Fibroblast of lung (primary cell): ENCODE measurements at places on chromosomes 13 and 19. TPM values are rescaled to one million over a fixed set of nuclear protein-coding genes. Genes with fewer than 3 reads are reported as not detected.

Gene ADGRE2
- total RNA-seq = under 0.01 TPM in 2 replicates

Gene ZNF136
- total RNA-seq = 7.7 and 9.2 TPM in 2 replicates

Gene ERICH4
- not detected in 2 replicates for total RNA-seq

Gene C19orf33
- not detected in 2 replicates for total RNA-seq

DNA sequence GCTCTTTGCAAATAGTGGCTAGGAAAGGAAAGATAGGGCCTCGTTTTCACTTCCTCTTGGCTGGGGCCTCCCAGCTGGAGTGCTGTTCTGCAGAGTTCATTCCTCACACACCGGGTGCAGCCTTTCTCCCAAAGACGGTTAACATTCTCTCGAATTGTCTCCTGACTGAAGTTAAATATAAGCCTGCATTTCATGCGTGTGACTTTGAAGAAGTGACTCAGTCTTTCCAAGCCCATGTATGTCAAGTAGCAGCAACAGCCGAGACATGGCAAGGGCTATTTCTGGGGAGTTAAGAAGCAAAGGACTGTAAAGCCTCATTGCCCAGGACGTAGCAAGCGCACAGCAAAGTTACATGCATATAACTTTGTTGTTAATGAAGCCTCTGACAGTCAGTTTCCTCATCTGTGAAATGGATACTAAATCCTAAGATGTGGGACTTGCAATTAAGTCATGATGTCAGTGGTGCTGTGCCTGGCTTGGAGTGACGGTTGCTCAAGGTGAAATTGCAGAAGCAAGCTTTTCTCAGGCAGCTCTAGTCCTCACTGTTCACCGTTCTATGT is 502.4 kb downstream of the MYO16 start:
- DNase-seq = peak; percentile 37

DNA sequence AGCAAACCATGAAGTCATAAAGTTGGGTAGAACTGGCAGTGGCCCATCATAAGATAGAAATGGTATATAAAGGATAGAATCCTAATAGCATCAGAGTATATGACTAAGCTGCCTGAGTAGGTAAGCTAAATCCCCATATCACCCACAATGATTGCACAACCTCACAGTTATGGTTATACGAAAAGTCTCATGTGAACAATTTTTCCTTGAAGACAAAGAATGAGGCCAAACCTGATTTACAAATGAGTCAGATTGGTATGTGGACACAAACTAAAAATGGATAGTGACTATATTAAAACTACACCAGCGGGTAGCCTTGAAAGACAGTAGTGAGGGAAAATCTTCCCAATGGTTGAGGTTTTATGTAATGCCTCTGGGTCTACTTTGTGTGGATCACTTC is 40.9 kb upstream of the UFM1 start:
- peak; percentile 2 for DNase-seq

DNA sequence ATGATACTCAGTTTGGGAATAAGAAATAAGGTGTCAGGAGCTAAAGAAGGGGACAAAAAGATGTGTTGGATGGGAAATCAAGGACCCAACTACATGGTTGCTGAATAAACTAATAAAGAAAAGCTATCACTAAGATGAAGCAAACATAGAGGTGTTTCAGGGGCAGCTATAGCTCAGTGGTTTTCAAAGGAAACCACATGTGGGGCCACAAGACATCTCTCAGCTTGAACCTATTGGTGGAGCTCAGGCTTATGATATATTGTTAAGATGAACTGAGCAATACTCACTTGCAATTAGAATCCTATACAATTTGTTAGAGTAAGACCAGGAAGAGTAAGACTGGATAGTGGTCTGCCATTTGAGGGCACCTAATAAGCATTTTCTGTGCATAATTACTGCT is 45.1 kb upstream of the SPRY2 start:
- no peak for DNase-seq

- no peak for DNase-seq
Measured at GRCh38 chr13:95113601-95114000, 187.7 kb downstream of the ABCC4 start.

GRCh38 chr19:39190768-39191167 is 6.0 kb upstream of the NCCRP1 start:
- no peak for DNase-seq

GRCh38 chr13:27161980-27162379 is 9.6 kb downstream of the USP12 start:
- DNase-seq = no peak

GRCh38 chr19:47730910-47731309 is 14.4 kb upstream of the NOP53 start:
- DNase-seq = no peak

- peak; percentile 36 for DNase-seq
Measured at GRCh38 chr19:1864480-1865171, 1.2 kb upstream of the KLF16 start.
